BE2C (cell line): ENCODE measurements at places on chromosomes 1 and 21.
A peak's percentile ranks its signal among the peaks of the same experiment; 100 is the strongest.

DNA sequence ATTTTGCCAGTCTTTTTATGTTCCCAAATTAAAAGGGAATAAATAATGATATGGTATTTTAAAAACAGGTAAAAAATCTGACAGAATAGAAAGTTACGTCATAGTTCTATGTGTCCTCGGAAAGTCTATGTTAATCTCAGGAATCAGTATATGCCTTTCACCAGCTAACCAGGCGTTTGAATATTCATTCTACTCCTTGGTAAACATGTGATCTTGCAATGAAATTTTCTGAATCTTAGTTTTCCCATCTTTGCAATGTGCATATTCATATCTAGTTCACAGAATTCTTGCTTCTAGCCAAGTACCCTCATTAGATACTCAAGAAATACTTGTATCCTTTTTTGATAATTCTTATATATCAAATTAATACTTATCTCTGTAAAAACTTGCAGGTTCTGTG is 179.4 kb downstream of the ZP4 start:
- DNase-seq = no peak

DNA sequence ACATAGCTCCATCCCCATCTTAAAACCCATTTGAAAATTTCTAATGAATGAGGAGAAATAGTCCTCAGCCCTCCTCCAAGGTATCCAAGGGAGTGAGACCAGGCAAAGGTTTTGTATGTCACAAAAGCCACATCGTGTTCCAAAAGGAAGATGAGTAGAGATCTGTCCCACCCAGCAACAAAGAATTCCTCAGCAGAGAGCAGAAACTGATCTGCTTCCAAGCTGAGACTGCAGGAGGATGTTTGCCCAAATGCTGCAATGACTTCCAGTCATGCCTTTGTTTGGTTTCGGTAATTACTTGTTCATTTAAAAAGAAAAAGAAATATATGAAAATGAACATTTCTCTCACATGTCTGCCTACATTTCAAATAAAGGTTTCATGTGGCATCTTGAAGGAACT is 186.9 kb downstream of the SETD4 start:
- DNase-seq = no peak

DNA sequence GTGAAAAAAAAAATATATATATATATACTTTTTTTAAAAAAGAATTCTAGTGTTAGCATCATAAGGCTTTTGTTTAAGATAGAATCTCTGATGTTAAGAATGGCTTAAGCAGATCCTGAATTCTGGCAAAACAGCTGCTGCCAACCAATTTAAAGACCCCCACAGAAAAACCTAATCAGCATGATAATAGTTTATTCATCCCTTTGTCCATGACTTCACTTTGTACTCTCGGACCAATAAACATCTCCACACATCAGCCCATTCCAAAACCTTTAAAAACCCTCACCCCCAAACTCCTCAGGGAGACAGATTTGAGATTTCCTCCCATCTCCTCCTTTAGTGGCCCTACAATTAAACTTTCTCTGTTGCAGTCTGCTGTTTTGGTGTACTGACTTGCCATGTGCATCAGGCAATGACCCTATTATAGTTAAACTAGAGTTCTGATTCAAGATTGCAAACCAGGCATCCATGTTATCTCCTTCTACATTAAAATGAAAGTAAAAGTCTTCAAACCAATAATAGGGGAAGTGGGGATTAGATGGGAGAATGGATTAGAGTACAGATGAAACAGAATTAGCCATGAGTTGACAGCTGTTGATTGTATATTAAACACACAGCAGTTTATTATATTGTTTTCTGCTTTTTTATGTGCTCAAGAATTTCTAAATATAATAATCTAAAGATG is 9.8 kb upstream of the PHTF1 start:
- no peak for DNase-seq

GRCh38 chr1:228827019-228827418 is 91.7 kb downstream of the RHOU start:
- no peak for DNase-seq

- DNase-seq = no peak
These were observed 2.5 kb upstream of the TRPM2 start for GRCh38 chr21:44350773-44351481.

GRCh38 chr1:197481101-197481500 is 213.0 kb downstream of the CRB1 start:
- peak; percentile 26 for DNase-seq

GRCh38 chr21:19026911-19027310 is 623.3 kb upstream of the TMPRSS15 start:
- no peak for DNase-seq
